ENCODE measurements at places on chromosomes 5 and 9.
A peak's percentile ranks its signal among the peaks of the same experiment; 100 is the strongest.

DNA sequence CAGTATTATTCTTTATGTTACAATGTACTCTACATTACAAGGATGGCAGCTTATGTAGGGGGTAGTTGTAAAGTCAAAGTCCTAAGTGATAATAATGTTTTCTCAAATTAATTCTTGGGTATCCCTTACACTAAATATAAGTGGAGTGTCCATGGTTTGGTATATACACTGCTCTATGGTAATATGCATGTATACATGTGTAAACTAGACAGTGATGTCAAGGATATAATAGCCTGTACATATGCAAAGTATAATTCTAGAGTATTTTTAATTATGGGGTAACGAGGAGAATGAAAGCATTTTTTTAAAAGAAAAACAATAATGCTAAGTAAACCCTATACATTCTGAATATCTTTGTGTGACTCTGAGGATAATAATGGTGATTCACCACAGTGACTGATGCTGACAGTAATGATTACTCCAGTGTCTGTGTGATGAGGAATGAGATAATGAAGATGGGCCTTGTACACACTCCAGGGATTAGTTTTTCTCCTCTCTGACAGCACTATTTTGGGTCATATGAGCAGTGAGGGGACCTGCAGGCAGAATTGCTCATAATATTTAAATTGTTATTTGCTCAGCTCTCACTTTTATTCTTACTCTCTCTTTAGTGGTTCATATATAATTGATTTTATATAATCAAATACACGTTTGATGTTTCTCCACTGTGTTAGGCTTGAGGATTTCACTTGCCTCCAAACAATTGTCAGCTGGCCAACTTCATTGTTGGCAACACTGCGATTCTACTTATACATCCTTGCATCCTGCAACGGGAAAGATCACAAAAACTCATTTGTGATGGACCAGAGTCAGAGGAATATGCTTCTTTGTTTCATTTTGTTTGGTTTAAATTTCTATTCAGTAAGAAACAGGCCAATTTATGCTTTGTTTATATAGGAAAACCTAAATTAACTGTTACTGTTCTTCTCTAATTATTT lies 88.2 kb downstream of the NREP start:
- DNase-seq: peak; percentile 49

DNA sequence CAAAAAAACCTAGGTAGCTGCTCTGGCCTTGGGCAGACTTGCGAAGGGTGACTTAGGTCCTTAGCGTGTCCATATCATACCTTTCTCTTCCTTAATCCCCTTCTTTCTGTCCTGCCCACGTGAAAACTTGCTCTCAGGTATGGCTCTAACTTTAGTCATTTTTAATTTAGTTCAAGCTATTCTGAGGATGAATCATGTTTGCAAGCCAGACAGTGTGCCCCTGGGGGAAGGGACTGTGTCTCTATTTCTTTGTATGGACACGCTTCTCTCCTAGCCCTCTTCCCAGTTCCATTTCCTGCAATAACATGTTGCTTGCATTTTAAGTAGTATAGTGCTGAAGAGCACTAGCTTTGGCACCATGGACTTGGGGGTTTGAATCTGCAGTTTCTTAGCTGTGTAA lies 120.6 kb downstream of the PTTG1 start:
- no peak for DNase-seq

- no peak for DNase-seq
Observed at GRCh38 chr5:81776258-81776657, 25.4 kb upstream of the SSBP2 start.

DNA sequence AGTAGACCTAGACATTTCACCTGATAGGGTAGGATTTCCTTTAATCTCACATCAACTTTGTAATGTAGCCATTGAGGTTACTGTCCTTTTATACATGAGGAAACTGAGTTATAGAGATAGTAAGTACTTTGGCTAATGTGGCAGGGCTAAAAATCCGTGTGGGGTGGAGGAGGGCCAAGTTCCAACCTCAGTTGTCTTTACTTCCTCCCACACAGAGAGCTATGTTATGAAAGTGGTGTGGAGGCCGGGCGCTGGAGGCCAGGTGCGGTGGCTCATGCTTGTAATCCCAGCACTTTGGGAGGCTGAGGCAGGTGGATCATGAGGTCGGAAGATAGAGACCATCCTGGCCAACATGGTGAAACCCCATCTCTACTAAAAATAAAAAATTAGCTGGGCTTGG lies 173.3 kb downstream of the PALM2AKAP2 start:
- no peak for DNase-seq

DNA sequence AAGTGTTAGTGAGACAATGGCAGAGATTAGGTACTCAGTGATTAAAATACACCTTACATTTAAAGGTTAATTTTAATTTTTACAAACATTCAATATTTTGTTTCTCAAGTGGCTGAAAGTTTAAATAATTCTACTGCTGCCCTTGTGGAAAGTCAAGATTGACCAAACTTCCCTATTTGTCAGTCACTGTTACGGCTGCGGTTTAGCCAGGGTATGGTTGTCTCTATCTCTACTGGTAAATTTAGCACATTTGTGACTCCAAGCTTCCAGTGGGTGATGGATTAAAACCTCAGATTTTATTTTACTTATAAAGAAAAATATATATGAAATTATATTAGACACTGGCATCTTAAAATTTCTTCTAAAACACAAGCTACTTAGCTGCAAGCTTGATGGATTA lies 368.4 kb downstream of the CDH18 start:
- no peak for DNase-seq

DNA sequence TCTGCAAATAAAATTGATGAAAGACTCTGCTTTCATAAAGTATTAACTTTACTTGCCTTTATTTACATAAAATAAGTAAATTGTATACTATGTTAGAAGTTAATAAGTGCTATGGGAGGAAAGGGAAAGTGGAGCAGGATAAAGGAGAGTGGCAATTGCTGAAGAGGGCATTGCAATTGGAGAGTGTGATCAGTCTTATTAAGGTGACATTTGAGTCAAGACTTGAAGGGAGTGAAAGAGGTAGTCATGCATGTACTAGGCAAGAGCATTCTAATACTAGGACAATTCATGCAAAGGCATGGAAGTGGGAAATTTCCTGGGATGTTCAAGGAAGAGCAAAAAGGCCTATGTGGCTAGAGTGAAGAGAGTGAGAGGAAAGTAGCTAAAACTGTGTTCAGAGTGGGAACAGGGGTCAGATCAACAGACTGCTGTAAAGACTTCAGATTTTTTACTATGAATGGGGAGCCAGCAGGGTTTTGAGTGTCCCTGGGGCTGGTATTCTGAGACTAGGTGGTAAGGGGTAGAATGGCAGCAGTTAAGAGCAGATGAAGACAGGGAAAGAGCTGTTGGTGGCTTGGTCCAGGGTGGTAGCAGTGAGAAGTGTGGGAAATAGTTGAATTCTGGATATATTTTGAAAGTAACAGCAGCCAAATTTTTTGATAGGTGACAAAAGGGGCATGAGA lies 182.3 kb upstream of the RIOK2 start:
- no peak for DNase-seq

DNA sequence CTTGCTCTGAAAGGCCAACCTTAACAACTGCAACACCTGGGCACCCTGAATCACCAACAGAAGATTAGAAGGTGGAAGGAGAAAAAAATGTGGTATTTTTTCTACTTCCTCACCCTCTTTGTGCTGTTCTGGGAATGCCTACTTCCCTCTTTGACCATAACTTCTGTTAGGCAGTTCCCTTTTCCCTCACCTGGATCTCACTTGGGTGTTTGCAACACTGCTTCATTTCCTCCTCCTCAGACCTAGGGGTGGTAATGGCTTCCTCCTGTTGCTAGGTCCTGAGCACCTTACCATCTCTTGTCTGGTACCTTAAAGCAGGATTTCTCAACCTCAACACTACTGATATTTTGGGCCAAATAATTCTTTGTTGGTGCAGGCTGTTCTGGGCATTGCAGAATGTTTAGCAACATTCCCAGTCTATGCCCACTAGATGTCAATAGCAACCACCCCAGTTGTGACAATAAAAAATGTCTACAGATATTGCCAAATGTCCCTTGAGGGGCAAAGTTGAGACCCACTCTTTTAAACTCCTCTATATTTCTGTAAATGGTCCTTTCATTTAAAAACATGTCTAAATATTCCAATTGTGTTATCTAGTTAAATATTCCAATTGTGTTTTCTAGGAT lies 300.0 kb upstream of the VLDLR start:
- DNase-seq: no peak

- no peak for DNase-seq
Observed at GRCh38 chr9:136538599-136539426, 7.0 kb downstream of the NOTCH1 start.

- DNase-seq: no peak
Observed at GRCh38 chr5:106730912-106731311, 939.8 kb downstream of the EFNA5 start.

Measured in brain (organoid and tissue), 16 donors.